Activated T-cell treated with anti-CD3 and anti-CD28 coated beads for 1 hour (primary cell): ENCODE measurements at places on chromosomes 11 and 22.

DNA sequence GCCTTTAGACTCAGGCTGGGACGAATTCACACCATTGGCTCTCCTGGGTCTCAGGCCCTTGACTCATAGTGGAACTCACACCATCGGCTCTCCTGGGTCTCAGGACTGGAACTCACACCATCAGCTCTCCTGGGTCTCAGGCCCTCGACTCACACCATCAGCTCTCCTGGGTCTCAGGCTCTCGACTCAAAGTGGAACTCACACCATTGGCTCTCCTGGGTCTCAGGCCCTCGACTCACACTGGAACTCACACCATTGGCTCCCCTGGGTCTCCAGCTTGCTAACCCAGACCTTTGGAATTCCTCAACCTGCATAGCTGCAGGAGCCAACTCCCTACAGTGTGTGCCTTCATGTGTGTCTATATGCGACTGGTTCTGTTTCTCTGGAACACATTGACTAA is 56.7 kb downstream of the SHISAL1 start:
- DNase-seq: no peak

GRCh38 chr22:35792506-35792905 is 74.8 kb downstream of the APOL5 start:
- no peak for DNase-seq

- no peak for DNase-seq
Observed at GRCh38 chr22:20040327-20041200, 19.7 kb downstream of the TANGO2 start.

GRCh38 chr22:22866381-22867111 is 21.1 kb upstream of the IGLL5 start:
- no peak for DNase-seq

DNA sequence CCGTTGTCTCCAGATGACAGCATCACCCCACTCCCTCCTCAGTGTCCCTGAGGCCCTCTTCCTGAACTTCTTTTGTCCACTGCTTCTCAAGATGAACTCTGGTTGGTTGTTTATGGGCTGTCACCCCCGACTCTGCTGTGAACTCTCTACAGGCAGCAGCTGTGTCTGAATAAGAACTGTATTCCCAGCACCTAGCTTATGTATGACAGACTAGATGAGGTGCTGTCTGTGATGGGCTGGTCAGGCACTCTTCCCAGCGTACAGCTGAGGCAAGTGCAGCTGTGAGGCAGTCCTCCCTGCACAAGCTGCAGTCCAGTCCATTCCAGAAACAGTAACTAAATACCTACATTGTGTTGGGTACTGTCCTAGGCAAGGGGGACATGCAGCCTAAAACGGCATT is 111.4 kb upstream of the PITPNB start:
- DNase-seq: no peak

- DNase-seq: no peak
Observed at GRCh38 chr11:796565-797295, 1.4 kb downstream of the SLC25A22 start.

DNA sequence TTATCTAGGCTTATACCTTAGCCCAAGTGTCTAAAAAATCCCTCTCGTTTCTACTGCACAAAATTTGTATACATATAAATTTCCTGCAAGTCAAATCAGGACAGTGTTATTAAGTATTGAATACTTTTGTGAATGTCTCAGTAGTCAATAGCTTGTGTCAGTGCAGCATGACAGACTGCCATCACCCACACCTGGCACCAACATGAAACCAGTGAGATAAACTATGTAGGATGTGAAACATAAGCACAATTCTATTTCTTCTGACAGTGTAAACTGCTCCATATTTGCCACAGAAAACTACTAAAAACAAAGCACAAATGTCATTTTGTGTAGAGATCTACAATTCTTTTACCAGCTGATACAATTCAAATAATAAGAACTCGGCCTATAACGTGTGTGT is 542.1 kb upstream of the LUZP2 start:
- DNase-seq: no peak

- DNase-seq: no peak
Observed at GRCh38 chr11:65382804-65383368, 440 bp upstream of the SLC25A45 start.

- no peak for DNase-seq
Observed at GRCh38 chr11:95547186-95547585, 242.4 kb downstream of the FAM76B start.

DNA sequence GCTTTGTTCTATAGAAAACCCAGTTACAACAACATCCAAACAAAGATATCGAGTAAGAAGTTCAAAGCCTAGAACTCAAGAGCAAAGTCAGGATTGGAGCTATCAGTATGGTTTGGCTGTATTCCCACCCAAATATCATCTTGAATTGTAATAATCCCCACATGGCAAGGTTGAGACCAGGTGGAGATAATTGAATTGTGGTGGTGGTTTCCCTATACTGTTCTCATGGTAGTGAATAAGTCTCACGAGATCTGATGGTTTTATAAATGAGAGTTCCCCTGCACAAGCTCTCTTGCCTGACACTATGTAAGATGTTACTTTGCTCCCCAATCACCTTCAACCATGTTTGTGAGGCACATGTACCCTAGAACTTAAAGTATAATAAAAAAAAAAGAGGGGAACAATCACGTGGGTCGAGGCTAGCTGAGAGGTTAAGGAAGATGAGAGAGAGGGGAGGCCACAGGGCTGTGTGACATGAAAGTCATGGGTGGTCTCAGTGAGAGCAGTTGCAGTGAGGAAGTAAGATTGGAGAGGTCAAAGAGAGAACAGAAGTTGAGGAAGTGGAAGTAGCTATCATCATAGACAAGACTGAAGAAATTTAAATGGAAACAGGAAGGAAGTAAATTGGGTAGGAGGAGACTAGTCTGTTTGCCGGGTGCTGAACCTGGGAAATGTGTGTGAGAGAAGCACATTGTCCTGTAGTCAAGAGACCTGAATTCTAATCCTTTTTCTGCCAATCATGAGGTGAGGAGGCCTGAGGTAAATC is 80.1 kb upstream of the CD44 start:
- DNase-seq: no peak

GRCh38 chr11:35247863-35248262 is 108.9 kb downstream of the CD44 start:
- DNase-seq: no peak

GRCh38 chr11:76162336-76163288 is 43.7 kb downstream of the WNT11 start:
- DNase-seq: no peak

DNA sequence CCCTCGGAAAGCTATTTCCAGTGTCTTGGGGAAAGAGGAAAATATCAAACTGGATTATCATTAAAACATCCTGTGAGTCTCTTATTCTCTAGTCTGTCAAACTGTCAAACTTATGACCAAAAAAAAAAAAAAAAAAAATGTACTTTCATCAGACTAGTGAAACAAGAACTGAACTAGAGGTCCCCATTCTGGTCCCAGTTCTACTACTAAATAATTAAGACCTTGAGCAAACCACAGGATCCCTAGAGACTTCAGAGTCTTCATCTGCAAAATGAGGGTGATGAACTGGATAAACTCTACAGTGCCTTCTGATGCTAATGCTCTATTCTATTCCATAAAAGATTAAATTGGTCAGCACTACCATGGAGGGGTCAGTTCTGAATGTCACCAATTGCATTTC is 105.8 kb downstream of the SERGEF start:
- DNase-seq: no peak

GRCh38 chr11:117868815-117869561 is 7.5 kb downstream of the FXYD6 start:
- no peak for DNase-seq

DNA sequence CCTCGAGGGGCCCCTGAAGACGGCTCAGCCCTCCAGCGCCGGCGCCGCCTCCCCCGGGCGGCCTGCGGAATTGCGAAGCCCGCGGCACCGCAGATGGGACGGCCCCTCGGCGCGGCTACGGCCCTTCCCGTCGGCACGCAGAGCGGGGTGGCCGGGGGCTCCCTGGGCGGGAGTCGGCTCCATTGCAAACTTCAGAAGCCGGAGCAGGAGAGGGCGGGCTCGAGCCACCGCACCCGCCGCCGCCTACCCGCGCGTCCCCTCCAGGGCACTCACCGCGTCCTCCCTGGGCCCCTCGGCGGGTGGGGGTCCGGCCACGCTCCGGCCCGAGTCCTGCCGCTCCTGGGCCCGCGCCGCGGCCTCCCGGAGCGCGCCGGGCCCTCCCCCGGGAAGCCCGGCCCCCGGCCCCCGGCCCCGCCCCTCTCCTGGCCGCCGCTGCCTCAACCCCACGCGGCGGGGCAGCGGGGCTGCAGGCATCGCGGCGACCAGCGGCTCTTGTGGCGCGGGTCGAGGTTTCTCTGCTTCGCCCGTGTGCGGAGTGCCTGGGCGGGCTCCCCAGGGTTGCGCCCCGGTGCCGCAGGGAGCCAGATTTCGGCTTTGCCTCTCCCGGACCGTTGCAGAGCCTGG is at the start of gene PACSIN3:
TSS of gene PACSIN3 (minus strand) at position 359 of the 624 bp plus-strand sequence. CDS start 3,707 bp downstream, outside the sequence.
- no peak for DNase-seq

- no peak for DNase-seq
Observed at GRCh38 chr11:72001834-72002591, 3.3 kb downstream of the IL18BP start.

DNA sequence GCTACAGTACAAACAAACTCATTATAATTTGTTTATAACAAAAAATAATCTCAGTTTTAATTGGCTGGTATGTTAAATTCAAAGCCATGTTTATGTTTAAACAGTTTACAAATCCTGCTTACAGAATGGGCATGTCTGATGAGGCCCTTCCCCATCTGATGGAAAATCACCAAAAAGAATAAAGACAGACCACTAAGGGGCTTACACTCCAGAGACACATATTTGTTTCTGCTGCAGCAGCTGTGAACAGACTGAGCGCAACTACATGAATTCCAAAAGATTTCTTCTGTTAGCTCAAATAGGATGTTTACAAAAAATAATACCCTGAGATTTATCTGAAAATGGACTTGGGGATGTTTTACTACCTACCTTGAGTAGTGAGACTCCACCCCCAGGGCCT is 174.7 kb upstream of the PITPNB start:
- no peak for DNase-seq

- DNase-seq: no peak
Observed at GRCh38 chr11:83349296-83349695, 63.1 kb upstream of the CCDC90B start.

- no peak for DNase-seq
Observed at GRCh38 chr11:113048820-113049768, 87.9 kb downstream of the NCAM1 start.

GRCh38 chr11:16180868-16181267 is 175.5 kb downstream of the SOX6 start:
- no peak for DNase-seq

GRCh38 chr11:30861064-30861463 is 274.9 kb upstream of the MPPED2 start:
- DNase-seq: no peak

GRCh38 chr11:29309992-29310391 is 706.8 kb downstream of the KCNA4 start:
- no peak for DNase-seq

DNA sequence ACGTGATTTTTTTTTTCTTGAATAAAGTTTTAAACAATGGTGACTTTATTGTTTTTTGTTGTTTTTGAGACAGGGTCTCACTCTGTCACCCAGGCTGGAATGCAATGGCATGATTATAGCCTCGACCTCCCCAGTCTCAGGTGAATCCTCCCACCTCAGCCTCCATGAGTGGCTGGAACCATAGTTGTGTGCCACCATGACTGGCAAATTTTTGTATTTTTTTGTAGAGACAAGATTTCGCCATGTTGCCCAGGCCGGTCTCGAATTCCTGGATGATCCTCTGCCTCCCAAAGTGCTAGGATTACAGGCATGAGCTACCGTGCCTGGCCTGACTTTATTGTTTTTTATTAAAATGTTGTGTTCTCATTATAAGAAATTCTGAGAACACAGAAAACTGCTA is 12.2 kb upstream of the CRYBB3 start:
- no peak for DNase-seq

- DNase-seq: no peak
Observed at GRCh38 chr22:38124236-38124974, 13.9 kb upstream of the BAIAP2L2 start.
